Mesothelial cell of epicardium (in vitro differentiated cells): ENCODE measurements at places on chromosomes 1 and 21. TPM values are rescaled to one million over a fixed set of nuclear protein-coding genes. Genes with fewer than 3 reads are reported as not detected.

- H3K4me1 ChIP-seq = peaks cover 20% of the 10 kb centered on the region
- H3K36me3 ChIP-seq = peaks cover 2% of the 10 kb centered on the region
- no peak for DNase-seq
- peak overlapping the region; percentile 18 for H3K27ac ChIP-seq
- H3K4me3 ChIP-seq = peak overlapping the region; percentile 1
- H3K27me3 ChIP-seq = no peaks in the 10 kb centered on the region
Observed at GRCh38 chr1:163472651-163473248, 151.0 kb downstream of the NUF2 start.

DNA sequence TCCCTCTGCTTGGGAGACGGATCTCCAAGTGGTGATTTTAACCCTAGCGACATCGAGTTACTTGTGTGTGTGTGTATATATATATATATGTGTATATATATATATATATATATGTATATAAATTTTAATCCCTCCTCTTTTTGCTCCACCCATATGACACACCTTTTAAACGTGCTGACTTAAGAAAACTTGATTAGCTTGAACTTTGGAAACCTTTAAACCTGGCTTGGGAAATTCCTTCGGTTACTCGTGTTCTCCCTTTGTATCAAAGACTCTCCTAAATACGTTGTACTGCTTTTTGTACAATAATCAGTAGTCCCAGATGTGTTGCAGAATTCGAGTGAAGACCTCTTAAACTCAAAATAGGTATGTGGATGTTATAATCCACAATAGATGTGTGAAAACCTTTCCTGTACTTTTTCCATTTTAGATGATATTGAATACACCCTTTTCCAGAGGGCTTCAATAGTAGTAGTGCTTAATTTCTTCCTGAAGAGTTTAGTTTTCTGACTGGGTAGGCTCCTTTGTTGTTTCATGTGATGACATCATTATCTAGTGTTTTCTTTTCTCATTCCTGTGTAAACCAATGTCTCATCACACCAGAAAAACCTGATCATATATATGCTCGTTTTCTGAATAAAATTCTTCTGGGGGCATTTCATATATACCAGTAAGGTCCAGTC lies 1.4 kb downstream of the RNF11 start:
- H3K27ac ChIP-seq = no peak overlapping the region
- H3K27me3 ChIP-seq = no peaks in the 10 kb centered on the region
- H3K4me1 ChIP-seq = peaks cover 33% of the 10 kb centered on the region
- no peak for DNase-seq
- no peaks in the 10 kb centered on the region for H3K36me3 ChIP-seq

PLA2G2D gene
- not detected in 3 replicates for total RNA-seq

TMEM54 gene
- total RNA-seq = 46.5 to 49.0 TPM (median 47.7 TPM) in 3 replicates
